ENCODE measurements at places on chromosomes 6 and 20. TPM values are rescaled to one million over a fixed set of nuclear protein-coding genes. Genes with fewer than 3 reads are reported as not detected.

Gene PACSIN1
- total RNA-seq, result 0.11 TPM

Gene ACSS1
- 34.5 TPM for total RNA-seq

Gene RIPPLY2
- not detected for total RNA-seq

Gene FKBP1C
- 1.9 TPM for total RNA-seq

Gene SNX9
- 6.4 TPM for total RNA-seq
